Choroid plexus epithelial cell (primary cell): ENCODE measurements at places on chromosomes 2 and 18.

GRCh38 chr2:65016789-65017188 is 27.6 kb downstream of the SLC1A4 start:
- DNase-seq = no peak

DNA sequence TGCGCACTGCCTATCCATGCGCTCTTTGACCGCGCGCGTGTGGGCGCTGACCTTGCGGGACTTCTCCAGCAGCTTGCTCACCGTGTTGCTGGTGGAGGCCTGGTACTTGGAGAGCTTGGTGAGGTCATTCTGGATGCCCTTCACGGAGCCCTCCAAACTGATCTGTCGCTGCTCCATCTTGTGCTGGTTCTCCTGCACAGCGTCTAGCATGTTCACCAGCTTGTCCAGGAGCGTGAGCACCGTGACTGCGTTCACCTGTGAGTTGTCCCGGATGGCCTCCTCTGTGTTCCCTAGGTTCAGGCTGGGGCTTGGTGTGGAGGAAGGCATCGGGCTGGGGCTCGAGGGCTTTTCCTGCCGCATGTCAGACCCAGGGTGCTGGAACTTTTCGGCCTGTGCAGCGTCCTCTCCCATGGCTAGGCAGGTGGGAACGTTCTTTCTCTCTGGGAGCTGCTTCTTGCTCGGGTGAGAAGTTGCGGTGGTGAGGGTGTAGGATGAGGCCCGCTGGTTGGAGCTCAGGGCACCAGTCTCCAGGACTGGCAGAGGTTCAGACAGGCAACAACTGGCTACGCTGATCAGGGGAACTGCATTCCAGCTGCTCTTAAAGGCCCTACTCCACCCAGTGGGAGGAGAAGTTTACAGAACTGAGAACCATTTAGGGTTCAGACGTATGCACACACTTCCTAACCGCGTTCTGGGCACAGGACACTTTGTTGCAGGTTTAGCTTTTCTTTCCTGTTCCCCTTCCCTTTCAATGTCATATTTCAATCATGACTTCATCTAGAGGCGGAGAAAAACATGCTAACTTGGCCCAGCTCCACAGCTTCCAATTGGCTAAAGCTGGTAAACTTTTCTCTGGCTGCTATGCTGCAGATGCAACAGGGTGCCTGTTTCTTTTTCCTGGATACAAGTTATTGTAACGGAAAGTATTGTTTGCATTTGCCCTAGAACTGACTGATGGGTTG is at the start of gene CAVIN2:
Gene CAVIN2 (minus strand): TSS at position 574 of the 962 bp plus-strand sequence. CDS start 163 bp downstream, at position 411.
- peak; percentile 93 for DNase-seq

- no peak for DNase-seq
Measured at GRCh38 chr2:48080534-48081316, 174.4 kb upstream of the FBXO11 start.

GRCh38 chr2:69979902-69980807 is 18.7 kb upstream of the ASPRV1 start:
- DNase-seq = peak; percentile 26

DNA sequence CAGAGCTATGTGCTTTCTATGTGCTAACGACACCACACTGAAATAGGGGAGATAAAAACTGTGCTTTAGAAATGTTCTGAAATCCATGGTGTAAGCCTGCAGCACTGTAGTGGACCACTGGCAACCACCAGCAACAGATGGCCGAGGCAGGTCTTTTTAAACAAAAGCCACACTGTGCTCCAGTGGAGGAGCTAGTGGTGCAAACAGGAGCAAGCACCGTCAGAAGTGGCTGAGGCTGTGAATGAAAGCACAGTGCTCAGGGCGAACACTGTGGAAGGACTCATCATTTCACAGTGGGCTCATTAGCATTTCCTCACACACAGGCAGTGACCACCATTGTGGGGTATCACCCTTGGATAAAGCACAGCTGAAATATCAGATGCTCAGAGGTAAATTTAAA is 22.9 kb upstream of the MTX2 start:
- no peak for DNase-seq

- no peak for DNase-seq
Measured at GRCh38 chr2:96233436-96233835, 24.8 kb upstream of the STARD7 start.

- no peak for DNase-seq
Measured at GRCh38 chr18:63182310-63182772, 137.2 kb downstream of the BCL2 start.

- DNase-seq = no peak
Measured at GRCh38 chr2:120750488-120751210, 15.0 kb downstream of the GLI2 start.

GRCh38 chr2:106970471-106971261 is 84.7 kb upstream of the ST6GAL2 start:
- peak; percentile 76 for DNase-seq

DNA sequence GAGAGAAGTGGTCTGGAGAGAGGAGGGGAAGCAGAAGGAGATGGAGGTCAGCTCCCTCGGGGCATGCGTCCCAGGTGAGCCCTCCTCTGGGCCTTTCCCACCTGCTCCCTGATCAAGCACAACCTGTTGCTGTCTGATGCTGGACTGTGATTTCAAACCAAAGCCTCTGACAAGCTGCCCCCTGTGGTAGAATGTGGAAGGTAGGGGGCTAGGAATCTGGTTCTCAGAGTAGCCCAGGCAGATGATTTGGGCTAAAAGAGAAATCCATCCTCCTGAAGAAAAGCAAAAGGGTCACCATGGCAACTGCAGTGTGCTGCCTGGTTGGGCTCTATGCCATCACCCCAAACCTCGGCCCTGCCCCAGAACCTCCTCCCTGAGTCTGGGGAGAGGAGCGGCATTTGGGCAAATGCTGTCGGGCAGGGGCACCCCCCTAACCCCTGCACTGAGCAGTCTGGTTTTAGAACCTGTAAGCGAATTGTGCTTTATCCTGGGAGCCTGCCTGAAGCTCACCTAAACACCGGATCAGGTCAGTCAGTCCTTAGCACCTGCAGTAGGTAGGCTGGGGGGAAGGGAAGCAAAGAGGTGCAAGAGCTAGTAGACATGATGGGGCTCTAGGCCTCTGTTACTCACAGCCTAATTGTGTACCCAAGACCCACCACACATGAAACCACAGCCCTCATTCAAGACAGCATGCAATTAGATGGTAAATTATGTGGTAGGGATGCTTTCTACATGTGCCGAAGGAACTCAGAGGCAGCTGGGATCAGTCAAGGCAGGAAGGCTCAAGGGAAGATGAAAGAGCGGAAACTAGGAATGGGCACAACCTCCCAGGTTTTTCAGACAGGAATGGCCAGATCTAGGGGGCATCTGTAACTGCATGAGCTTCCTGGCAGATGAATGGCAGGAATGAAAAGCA is 83.5 kb downstream of the DNMT3A start:
- DNase-seq = no peak

DNA sequence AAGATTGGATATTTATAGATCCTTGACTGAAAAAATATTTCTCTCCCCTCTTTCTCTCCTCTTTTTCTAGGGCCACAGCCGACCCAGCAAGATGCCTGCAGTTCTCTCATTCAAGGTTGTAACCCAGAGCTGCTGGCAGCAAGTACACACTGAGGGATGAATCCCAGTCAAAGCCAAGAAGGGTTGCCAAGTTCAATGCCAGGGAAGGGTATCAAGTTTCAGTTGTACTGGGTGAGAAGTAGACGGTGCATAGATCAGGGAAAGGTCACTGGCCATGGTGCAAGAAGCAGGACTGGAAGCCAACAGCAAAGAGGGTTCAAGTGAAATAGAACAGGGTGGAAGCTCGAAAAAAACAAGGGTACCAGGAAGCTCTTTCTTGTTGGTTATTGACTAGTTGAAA is 170.2 kb downstream of the NRP2 start:
- no peak for DNase-seq

GRCh38 chr2:234958746-234959395 is 7.1 kb downstream of the SH3BP4 start:
- DNase-seq = no peak

GRCh38 chr2:160984426-160985077 is 175.7 kb upstream of the TANK start:
- DNase-seq = peak; percentile 15

DNA sequence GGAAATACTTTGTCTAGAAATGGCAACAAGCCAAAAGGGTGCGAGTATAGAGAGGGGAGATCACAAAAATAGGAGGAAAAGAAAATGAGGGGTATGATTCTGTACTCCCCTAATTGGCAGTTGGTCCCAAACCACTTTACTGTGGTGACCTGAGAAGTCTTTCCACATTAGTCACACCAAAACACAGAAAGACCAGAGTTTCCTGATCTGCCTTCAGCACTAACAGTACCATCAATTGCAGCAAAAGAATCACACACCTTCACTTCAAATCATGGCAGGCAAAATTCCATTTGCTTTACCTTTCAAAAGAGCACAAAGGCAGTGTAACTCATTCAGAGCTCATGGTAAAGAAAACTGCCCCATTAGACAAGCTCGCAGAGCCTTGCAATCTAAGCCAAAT is 86.8 kb downstream of the ALK start:
- peak; percentile 26 for DNase-seq

- DNase-seq = no peak
Measured at GRCh38 chr2:218320704-218321336, 28.5 kb upstream of the TMBIM1 start.

DNA sequence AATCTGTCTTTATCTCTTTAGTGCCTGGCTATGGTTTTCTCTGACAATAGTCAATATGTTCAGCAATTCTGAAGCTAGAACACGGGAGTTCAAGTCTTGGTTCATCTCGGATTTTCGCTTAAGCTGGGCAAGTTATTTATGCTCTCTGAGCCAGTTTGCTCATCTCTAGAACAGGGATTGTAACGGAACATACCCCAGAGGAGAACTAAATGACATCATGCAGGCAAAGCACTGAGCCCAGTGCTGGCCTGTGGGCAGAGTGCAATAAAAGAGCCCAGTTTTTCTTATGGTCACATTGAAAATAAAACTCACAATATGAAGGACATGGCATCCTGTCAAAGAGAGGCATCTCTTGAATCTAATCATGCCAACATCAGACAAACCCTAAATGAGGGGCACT is 143.9 kb downstream of the ZBTB7C start:
- DNase-seq = no peak

DNA sequence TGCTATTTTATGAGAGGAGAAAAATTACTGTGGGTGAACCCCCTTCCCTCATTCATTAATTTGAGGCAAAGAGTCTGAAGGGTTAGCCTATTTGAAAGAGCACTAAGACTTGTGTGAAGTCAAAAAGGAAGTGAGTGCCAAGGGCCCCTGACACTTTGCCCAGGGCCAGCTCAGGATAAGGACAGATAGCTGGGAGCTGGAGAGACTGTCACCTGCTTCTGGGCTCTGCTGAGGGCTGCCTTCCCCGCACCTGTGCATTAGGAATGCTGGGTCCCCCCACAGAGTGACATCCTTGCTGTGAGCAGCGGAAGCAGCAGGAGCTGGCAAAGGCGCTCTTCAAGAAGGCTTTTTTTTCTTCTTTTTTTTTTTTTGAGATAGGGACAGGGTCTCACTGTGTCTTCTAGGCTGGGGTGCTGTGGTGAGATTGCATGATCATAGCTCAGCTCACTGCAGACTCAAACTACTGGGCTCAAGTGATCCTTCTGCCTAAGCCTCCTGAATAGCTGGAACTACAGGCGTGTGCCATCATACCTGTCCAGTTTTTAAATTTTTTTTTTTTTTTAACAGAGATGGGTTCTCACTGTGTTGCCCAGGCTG is 148.3 kb downstream of the AQP4 start:
- no peak for DNase-seq

DNA sequence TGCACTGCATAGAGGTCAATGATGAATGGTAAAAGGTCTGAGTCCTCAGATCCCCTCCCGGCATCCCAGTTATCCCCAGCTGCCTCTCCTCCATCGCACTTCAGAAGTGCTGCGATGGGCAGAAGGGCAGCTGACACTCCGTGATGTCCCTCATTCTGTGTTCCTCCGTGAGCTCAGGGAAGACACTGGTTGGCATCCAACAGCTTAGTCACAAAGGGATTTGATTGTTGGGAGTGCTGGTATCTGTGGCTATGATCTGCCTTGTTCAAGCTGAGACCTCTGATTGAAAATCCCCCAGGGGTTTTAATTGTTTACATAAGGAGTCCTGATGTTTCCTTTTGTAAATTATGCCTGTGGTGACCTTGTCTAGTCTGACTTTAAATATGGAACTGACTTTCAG is 19.0 kb upstream of the SAG start:
- peak; percentile 18 for DNase-seq

DNA sequence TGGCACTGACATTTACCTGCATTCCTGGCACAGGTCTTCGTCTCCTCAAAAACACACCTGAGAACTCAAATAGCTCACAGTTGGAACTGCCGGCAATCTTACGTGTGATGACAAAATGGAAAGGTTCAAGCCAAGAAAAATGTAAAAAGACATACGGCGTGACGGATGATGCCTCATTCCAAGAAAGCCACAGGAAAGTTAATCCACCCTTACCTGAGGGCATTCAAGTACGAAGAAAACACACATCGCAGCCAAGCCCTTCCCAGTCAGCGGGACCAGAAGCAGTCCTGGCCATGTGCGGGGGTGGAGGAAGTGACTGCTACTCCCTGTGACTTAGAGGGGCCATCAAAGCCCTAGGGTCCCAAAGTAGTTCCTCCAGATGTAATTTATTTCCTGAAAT is 986.3 kb upstream of the CELF4 start:
- DNase-seq = no peak

GRCh38 chr2:136173126-136173525 is 55.2 kb upstream of the CXCR4 start:
- no peak for DNase-seq

GRCh38 chr2:205001300-205001966 is 456.2 kb downstream of the PARD3B start:
- DNase-seq = no peak

GRCh38 chr2:26613241-26614215 is 27.6 kb downstream of the CIB4 start:
- peak; percentile 24 for DNase-seq

GRCh38 chr2:80689106-80689505 is 384.6 kb upstream of the LRRTM1 start:
- no peak for DNase-seq

- DNase-seq = no peak
Measured at GRCh38 chr2:681312-681711, 4.1 kb upstream of the TMEM18 start.

- no peak for DNase-seq
Measured at GRCh38 chr2:219526320-219527075, 12.2 kb downstream of the ASIC4 start.

DNA sequence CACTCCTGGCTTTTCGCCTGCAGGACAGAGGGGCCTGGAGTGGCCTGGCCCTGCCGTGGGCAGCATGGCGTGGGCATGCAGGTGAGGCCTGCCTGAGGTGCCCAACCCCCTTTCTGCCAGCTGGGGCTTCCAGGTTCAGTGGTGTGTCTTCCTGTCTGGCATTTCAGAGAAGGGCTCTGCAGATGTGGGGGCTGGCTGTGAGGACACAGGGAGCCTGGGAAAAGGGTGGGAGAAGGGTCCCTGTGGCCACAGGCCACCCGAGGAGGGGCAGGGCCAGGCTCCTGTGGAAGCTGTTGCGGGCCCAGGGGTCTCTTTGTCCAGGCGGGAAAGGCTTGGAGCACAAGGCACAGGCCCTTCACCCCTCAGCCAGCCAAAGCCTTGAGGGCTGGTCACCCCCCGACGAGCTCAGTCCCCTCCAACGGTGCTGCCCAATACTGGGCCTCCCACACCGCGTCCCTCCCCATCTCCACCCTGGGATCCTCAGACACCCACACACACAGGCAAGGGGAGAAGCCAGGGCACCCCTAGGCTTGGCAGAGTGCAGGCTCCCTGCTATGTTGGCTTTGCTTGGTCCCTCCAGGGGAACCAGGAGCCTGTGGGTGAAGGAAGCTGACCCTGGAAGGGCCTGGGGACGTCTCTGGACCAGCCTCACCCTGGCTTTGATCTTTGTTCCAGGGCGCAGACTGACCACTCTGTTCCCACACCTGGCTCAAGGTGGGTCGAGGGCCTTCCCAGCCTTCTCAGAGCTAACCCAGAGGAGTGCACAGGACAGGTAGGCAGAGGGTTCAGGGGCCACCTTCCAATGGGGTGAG is 3.7 kb upstream of the AQP12A start:
- no peak for DNase-seq
